ENCODE measurements at places on chromosomes 16 and 17.

- DNase-seq = no peak
Measured at GRCh38 chr16:4217204-4218131, 24.4 kb downstream of the SRL start.

DNA sequence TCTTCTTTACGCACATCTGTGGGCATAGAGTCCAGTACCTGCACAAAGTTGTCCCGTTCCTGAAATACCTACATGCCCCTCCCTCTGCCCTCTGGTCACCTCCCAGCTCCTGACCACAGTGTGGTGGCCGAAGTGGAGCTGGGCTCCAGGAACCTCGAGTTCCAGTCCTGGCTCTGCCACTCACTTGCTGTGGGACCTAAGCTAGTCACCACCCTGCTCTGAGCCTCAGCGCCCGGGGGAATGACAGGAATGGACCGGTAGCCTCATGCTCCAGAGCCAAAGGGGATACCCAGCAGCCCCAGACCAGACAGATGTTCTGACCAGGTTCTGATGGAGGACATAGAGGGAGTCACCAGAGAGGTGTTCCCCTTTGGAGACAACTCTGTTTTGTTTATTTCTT is 26.7 kb upstream of the ITGA3 start:
- DNase-seq = no peak

DNA sequence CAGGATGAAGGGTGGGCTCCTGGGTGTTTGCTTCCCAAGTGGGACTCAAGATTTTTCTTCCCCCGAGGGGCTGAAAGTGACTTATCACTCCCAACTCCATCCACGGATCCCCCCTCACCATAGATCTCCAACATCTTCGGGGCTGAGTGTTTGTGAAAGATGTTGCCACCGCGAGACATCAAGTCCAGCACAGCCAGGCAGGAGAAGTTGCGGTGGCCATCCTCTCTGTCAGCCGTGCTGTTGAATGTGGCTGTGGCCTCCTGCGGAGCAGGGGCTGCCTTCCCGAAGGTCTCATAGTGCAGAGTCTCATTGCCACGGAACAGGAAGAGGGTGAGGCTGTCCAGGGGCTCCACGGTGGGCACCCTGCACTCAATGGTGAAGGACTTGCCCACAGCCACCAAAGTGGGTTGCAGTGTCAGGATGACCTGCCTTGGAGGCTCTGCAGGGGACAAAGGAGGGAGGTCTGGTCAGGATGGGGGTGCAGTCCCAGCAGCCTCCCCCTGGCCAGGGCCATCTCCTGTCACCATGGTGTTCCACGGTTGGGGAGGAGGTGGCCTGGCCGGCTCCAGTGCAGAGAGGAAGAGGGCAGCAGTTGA is 5.5 kb downstream of the PRR29 start:
- DNase-seq = no peak

DNA sequence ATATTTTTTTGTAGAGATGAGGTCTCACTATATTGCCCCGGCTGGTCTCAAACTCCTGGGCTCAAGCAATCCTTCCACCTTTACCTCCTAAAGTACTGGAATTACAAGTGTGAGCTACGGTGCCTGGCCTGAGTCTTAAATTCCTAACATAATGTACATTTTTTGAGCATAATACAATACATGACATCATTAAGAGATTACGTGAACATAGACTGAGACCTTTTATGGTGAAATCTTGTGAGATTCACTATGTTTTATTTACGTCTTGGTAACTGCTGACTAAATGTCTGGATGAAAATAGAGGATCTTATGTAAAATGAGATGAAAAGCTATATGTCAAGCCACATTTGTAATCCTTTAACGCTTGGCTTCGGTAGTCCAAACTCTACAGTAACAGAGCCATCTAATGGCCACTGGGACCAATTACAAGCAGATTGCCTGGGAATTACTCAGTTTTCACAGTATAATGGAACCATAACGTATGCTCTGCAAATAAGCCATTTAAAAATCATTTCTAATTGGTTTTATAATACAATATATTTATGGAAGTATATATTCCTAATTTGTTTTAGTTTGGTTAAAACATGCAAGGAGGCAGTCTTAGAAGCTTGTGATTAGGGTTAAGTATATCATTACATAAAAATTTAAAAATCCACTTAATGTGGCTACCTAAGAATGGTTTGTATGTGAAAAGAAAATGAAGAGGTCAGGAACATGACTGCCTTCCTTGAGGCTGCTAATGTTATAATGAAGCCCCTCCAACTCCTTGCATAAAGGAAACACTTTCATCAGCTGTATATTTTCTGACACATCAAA is 8.1 kb upstream of the EFCAB13 start:
- DNase-seq = peak; percentile 30

- no peak for DNase-seq
Measured at GRCh38 chr17:50211249-50212120, 10.1 kb upstream of the COL1A1 start.

DNA sequence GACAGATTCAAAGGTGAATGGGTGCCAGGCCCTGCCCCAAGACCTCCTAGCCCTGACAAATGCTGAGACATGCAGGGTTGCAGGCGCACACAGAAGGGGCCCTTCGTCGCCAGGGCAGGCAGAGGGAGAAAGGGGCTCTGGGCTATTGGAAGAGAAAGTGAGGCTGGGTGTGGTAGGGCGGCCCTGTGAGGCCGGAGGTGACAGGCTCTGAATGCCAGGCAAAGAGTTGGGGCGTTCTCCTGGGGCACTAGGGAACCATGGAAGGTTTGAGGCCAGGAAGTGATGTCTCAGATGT is 26.4 kb upstream of the NXPH3 start:
- no peak for DNase-seq

DNA sequence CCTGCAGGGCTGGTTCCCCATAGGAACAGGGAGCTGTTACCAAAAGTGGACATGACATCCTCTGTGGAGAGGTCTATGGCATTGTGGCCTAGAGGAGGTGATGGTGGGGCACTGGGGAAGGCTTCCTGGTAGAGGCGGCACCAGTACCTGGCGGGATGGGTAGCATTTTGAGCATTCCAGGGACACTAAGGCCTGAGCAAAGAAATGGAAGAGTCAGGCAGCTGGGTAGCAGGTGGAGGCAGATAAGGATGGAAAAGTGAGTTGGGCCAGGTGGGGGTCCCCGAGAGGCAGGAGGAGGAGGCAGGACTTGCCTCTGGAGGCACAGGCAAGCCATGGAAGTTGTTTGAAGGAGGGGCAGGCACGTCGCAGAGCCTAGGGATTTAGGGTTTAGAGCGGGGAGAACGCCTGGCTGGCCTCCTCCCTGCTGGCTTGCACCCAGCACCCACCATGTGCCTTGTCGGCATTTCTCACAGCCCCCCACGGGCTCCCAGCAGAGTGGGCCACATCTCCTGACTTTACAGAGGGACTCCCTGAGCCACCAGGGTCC is 5.1 kb upstream of the ADCY7 start:
- DNase-seq = no peak

DNA sequence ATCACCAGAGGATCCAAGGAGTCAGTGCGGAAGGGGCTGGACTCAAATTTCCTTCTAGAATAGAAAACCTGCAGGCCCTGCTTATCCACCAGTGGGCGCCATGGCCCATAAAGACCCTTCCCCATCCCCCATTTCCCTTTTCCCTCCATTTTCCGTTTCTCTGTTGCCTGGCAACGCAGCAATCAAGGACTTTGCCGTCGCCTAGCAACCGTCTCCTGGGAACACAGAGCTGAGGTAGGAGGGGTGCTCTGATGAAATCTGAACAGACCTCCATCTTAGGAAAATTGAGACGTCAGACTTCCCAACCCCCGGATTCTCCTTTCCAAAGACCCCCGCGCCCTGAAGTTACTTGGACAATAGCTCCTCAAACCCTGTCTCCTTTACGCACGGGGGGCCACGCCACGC is 5.7 kb downstream of the DLG4 start:
- DNase-seq = no peak

GRCh38 chr16:62711797-62712196 is 675.6 kb upstream of the CDH8 start:
- DNase-seq = no peak

DNA sequence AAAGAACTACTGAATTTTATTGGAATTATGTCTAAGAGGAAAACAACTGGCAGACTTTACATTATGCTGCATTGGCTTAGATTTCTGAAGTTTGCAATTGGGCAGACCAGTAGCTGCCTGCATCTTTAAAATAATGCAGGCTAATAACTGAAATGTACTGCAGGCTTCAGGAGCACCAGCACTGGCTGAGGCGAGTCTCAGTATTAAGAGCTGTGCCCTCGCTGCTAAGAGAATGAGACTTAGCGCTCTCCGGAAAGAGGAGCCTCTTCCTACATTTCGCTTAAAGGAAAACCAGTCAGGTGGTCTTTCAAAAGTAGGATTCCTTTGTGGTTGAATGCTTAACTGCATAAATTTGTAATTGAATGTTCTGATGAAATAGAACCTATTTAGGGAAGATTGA is 885 bp downstream of the CNTNAP4 start:
- no peak for DNase-seq

- DNase-seq = no peak
Measured at GRCh38 chr17:13544765-13545164, 57.0 kb downstream of the HS3ST3A1 start.

- DNase-seq = no peak
Measured at GRCh38 chr16:75097941-75098901, 18.4 kb downstream of the LDHD start.

DNA sequence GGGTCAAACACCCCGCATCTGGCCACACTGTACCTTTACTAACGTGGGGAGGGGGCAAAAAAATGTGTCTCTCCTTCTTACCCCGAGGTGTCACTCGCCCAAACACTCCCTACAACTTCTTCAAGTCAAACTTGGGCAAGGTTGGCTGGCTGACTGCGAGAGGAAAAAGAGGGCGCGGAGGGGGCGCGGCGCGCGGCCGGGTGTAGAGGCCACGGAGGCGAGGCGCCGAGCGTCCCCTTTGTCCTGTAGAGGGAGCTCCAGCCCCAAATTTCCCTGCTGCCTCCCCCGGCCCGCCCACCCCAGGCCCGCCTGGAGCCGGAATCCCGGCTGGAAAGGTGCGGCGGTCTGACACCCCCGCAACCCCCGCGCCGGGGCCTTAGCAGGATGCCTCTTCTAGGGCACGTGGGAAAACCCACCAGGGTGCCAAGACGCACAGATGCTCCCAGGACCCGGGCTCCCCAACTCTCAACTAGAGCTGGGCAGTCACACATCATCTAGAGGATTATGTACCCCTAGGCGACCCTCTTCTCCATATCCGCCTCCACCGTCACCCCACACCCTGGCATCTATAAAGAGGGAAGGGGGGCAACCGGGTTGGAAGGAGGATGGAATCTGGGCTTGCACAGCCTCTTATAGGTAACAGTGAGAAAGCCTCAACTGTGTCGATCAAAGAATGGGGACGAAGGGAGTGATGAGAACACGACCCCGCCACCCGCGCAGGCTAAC is 4.2 kb downstream of the IRX3 start:
- no peak for DNase-seq

GRCh38 chr16:46693598-46693997 is 4.1 kb downstream of the ORC6 start:
- no peak for DNase-seq

DNA sequence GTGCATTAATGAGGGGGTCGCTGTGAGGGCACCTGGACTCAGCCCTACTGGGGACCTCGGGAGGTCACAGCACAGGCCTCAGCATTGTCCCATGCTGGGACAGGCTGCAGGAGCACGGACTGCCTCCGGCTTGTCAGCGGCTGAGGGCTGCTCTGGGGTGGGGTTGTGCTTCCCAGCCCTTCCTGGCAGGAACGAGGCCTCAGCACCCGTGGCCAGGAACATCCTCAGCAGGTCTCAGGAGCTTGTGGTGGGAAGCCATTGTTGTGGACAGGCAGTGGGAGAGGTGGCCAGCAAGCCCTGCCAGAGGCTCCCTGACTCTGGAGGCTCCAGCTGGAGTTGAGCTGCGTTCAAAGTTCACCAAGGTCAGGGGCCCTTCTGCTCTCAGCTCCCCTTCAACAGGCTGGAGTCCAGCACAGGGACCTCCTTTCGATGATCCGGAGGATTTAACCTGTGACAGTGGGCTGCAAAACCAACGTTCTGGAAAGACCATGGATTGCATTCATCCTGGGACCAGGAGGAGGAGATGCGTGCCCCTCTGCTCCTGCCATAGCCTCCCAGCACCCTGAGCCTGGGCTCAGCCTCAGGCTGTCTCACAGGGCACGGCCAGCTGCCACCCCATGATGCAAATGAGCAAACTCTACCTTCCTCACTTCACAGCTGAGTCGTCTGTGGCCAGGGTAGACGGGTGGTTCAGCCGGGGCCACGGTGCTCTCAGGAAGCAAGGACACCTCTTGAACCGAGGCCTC is 32.6 kb downstream of the FOXL1 start:
- no peak for DNase-seq

- DNase-seq = no peak
Measured at GRCh38 chr16:28108590-28109247, 45.2 kb upstream of the GSG1L start.

DNA sequence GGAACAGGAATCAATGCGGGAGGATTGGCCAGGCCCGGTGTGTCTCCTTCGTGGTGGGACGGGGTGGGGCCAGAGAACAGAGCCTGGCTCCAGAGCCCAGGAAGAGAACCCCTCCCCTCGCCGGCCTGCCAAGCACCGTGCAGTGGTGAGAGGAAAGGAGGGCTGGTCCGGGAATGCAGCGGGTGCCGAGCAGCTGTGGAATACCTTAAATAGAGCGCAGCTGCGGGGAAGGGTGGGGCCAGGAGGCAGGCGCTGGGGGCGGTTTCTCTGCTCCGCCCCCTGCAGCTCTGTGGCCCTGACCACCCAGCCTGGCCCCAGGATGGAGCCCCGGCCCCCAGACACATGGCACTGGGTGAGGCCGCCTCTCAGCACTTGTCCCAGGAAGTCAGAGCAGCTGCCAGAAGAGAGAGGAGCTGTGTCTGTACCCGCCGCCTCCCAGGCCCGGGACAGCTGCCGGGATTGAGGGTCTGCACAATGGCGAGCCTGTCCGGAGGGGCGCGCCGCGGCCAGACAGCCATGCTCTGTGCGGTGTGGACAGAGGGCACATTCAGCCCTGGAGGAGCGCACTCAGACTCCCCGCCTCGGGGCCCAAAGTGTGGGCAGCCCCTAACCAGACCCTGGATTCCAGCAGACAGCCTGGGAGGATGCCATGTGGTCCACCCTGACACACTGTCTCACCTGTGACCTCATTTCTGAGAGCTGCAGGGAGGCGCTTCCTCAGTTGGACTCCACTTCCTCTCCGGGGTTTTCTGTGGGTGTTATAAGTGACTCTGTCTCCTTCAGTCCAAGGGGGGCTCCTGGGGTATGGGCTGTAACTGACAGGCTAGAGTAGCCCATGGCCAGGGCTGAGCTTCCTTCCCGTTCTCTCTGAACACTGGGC is 268.8 kb downstream of the SEC14L1 start:
- peak; percentile 45 for DNase-seq

Measured in naive thymus-derived CD4-positive, alpha-beta T cell (primary cell).